Activated T-cell treated with anti-CD3 and anti-CD28 coated beads, Interleukin-2, amount 50 U/mL, for 48 hours (primary cell): ENCODE measurements at places on chromosomes 2 and 18.

GRCh38 chr2:178448968-178449661 lies 1.9 kb downstream of the PRKRA start:
- DNase-seq: no peak

GRCh38 chr2:19488009-19488691 lies 129.7 kb upstream of the OSR1 start:
- peak; percentile 20 for DNase-seq

DNA sequence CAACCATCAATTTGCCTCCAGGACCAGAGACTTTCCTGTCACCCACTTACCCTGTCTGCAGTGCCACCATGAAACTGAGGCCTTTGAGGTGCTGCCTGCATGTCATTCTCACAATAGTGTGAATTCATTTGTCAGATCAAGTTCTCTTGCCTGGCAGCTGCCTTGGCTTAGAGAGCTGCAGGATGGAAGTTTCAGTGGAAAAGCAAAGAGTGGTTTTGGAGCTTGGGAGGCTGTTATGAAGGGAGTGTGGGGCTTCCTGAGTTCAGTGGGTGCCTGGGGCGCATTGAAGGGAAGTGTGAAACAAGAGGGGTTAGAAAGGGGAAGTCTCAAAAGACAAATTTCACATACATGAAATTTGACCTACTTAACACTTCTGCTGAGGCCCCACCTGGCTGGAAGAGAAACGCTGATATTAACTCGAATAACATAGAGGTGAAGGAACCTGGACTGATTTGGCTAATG lies 7.9 kb upstream of the LBH start:
- peak; percentile 36 for DNase-seq

- no peak for DNase-seq
Measured at GRCh38 chr2:211534632-211535031, 978.2 kb downstream of the CPS1 start.

DNA sequence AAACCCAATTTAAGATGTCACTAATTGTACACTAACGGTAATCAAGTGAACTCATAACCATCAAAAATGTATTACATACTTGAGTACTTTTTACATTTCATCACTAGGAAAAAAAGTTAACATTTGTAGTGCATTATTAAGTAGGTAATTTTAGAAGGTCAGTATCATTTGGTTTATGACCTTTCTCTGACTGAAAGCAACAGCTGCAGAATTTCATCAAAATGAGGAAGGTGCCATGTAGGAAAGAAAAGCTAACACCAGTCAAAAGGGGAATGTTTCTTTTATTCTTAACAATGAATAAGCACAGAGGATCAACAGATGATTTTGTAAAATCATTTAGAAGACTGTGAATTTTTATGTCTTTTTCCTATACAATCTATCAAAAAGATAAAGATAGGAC lies 79.0 kb downstream of the PIGN start:
- DNase-seq: no peak

DNA sequence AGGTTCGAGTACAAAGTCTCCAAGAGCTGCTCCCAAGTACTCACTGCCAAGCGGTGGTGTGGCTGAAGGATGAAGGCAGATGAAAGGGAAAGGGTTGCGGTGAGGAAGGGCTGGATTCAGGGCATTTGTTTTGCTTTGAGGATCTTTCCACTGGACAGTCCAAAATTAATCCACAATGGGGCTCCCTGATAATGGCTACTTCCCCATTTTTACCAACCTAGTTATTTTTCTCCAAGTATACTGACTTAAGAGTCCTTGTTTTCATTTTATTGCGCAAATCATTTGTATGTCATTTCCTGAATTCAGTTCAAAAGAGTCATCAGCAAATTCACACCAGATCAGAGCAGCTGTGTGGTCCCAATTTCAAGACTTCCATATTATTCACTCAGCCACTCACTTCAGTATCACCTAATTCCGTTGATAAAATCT lies 464 bp upstream of the SESTD1 start:
- DNase-seq: no peak

GRCh38 chr2:102677244-102678215 lies 58.2 kb downstream of the SLC9A2 start:
- no peak for DNase-seq

GRCh38 chr2:14535156-14535555 lies 97.4 kb upstream of the LRATD1 start:
- no peak for DNase-seq

- DNase-seq: no peak
Measured at GRCh38 chr2:134104754-134105153, 149.1 kb upstream of the MGAT5 start.

- no peak for DNase-seq
Measured at GRCh38 chr2:19021100-19021476, 337.3 kb downstream of the OSR1 start.

GRCh38 chr2:140641163-140641562 lies 1489.7 kb downstream of the LRP1B start:
- DNase-seq: no peak

DNA sequence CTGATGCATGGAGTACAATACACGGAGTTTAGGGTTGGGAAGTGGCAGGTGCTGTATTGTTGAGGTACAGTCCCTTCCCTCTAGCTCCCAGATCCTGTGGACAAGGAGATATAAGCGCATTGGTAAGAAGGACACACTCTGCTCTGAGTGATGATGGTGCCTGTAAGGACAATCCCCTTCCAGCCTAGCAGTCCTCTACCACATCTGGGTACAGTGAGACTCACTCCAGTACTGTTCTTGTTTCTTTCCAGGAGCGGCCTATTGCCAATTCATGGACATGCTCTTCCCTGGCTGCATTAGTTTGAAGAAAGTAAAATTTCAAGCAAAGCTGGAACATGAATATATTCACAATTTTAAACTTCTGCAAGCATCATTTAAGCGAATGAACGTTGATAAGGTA lies 56.0 kb downstream of the MAPRE2 start:
- DNase-seq: no peak

GRCh38 chr2:38097988-38098385 lies 22.0 kb upstream of the CYP1B1 start:
- no peak for DNase-seq

DNA sequence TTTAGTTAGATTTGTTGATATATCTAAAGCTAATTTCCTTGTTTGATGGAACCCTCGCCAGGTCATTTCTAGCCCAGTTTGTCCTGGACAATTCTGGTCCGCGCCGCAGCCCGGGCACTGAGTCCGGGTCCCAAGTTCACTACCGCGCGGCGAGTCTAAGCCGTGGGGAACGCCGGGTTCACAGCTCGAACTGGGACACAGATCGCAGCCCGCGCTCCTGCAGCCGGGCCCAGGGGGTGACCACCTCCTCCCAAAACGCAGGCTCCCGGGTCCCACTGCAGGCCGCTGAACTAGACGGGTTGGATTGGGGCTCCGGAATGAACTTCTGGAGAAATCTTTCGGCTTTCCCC lies 681 bp downstream of the ACADL start:
- DNase-seq: no peak

DNA sequence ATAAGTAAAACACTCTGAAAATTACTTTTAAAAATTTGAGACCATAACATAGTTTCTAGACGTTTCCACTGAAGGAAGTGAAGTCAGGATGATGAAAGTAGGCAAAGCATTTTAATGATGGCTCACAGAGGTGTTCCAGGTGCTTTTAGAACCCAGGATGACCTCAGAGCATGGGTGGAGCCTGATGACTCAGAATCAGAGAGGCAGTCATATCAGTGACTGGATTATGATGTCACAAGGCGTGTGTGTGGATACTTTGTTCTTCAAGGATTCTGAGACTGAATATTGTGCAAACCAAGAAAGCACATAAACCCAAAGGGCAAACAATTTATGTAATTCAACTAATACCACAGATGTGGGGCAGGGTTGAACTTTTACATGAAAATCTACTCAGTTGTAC lies 208.0 kb upstream of the FBXO11 start:
- DNase-seq: peak; percentile 70

GRCh38 chr2:216574046-216574445 lies 59.2 kb upstream of the IGFBP2 start:
- DNase-seq: no peak

DNA sequence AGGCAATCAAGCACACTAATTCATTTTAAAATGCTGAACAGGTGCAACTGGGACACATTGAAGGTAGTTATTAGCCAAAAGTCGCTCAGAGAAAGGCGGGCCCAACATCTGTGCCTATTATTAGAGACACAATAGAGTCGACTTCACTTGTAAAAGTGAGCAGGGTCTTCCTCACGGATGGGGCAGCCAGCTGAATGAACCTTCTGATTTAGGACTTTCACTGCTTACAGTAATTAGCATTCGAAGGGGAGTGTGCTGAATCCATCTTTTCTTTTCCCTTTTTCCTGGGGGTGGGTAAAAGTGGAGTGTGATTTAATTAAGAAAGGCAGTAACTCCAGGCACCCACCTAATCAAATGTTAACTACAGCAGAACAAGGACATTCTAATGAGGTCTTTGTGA lies 677.7 kb downstream of the DCDC2C start:
- no peak for DNase-seq

GRCh38 chr18:12574494-12575185 lies 83.3 kb downstream of the SPIRE1 start:
- no peak for DNase-seq

DNA sequence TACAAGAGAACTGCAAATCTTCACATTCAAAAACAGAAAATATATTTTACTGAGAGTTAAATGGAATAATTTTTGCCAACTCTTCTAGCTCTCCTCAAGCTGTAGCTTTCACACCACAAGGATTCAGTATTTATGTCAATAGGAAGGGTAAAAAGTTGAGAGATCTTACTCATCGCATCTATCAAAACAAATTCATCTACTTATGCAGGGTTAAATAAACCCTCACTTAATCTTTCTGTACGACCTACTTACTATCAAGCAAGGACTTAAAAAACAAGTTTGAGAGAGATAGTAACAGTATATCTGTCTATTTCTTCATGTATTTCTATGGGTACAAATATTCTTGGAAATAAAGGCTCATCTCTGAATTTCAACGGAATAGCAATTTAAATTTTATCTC lies 35.5 kb downstream of the SIGLEC15 start:
- DNase-seq: no peak

- no peak for DNase-seq
Measured at GRCh38 chr2:194166818-194167217, 1490.2 kb upstream of the SLC39A10 start.

DNA sequence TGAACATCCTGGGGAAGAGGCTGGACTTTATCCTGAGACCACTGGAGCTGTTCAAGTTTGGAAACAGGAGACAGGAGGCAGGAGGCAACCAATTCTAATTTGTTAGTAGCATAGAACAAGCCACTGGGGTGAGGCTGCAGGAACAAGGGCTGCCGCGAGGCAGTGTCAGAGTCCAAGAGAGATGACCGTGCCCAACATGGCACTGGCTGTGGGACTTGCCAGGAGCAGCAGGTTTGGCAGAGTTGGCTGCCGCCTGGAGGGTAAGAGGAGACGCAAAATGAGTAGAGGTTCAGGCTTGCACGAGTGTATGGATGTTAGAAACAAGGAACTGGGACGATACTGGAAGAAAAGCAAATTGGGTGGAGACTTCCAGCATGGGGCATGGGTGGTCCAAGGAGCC lies 168.5 kb downstream of the TPGS2 start:
- DNase-seq: no peak

GRCh38 chr2:11352781-11353537 lies 8.5 kb upstream of the ROCK2 start:
- no peak for DNase-seq

- DNase-seq: no peak
Measured at GRCh38 chr2:195532255-195532627, 124.8 kb upstream of the SLC39A10 start.

- DNase-seq: no peak
Measured at GRCh38 chr18:7608781-7609201, 41.7 kb downstream of the PTPRM start.

DNA sequence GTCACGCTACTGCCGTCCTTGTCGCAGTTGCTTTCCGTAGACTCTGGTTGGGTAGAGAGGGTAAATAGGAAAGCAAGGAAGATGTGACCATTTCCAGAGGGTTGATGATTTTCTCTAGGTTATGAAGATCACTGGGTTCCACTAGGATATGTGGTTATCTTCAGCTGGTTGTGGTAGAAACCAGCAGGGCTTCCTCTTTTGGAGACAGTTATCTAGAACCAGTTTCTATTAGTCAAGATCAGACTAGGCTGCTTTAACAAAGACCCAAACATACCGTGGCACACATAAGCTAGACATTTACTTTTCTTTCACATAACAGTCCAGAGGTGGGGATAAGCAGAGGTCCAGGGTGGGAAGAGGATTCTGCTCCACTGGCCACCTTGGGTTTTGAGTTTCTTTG lies 59.6 kb downstream of the FASTKD2 start:
- DNase-seq: no peak
